ENCODE measurements at places on chromosomes 3 and 15.
A peak's percentile ranks its signal among the peaks of the same experiment; 100 is the strongest.

DNA sequence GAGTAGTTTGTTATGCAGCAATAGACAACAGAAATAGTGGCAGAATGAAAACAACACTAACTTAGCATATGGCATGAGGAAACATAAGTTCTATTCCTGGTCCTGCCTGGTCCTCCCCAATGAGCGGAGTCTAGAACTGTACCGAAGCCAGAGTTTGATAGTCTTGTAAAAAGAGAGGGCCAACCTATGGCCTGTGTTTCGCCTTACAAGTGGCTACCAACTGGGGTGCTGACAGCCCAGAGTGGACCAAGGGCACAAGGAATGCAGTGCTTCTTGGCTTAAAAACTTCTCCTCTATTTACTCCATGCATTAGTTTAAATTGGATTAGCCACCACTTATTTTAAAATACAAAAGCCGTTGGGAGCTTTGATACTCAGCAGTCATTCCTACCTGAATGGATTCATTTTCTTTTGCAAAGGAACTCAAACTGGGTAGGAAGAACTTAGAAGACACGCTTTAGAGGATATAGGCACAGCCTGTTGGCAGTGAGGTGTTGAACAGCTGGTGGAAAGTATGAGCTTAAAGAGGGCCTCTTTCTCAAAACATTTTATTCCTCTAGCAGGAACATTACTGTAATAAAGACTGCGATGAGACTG is 302.9 kb downstream of the PLCL2 start:
- no peak for DNase-seq

GRCh38 chr3:168828536-168828935 is 732.8 kb upstream of the GOLIM4 start:
- no peak for DNase-seq

GRCh38 chr15:43218908-43219706 is 1.7 kb downstream of the EPB42 start:
- DNase-seq: no peak

DNA sequence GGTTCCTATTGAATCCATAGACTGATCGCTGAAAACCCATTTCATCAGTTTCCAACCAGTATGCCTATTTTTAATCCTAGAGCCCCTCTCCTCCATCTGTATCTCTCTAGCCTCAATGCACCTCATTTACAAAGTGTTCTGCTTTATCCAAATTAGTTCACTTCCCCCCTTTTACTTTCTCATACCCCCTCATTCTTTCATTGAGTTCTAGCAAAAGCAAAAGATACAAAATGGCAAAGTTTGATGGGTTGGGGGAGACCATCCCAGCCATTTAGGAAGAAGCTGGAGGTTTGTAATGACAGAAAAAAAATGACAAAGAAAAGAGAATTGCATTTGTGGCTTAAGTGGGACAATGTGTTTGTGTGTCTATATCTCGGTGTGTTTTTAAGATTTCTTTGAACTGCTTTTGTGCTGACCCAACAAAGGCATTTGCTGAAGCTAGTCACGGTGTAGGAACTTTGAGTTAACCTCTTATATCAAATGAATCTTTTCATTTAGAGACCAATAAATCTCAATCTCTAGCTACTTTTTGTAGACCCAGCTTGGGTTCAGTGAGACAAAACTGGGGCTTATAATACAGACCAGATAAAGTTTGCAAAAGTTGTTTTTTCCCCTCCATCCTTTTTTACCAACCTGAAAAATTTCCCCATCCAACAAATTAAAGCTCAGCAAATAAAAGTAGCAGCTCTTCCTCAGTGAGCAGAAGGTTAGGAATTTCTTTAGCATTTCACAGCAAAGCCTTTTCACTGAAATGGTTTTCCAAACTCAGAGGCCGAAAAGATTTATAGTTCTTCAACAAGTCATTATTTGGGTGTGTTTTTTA is 18.7 kb downstream of the NR2F2 start:
- DNase-seq: no peak

DNA sequence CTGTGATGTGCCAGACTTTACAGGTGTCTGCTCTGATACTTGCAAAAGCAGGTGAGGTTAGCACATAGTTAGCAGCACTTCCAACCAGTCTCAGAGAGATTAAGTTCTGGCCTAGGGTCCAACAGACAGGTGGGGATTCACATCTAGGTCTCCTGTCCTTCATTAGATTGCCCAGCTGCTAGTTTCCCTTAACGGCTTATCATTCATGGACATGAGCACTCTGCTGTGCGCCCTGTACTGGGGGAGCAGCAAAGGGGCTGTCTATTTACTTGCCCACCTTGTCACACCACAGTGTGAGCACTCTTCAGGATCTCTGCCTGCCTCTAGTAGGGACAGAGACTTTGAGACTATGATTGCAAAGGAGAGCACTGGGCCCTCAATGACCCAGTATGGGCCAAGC is 8.7 kb downstream of the SPSB4 start:
- DNase-seq: no peak

GRCh38 chr3:112297714-112298113 is 3.7 kb upstream of the SLC9C1 start:
- no peak for DNase-seq

DNA sequence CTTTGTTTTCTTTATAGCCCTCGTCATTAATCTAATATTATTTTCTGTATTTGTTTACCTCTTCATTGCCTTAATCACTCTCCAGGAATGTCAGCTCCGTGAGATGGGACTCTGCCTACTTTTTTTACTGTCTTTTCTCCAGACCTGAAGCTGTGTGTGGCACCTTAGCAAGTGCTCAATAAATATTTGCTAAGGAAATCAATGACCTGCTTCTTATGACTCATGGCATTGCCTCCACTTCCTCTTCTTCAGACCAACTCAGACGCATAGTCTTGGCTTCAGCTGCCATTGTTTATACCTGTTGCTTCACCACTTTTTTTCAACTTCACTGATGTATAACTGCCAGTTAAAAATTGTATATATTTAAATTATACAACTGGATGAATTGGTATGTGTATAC is 218.5 kb upstream of the CMC1 start:
- no peak for DNase-seq

GRCh38 chr3:125645616-125646015 is 50.3 kb upstream of the OSBPL11 start:
- no peak for DNase-seq

DNA sequence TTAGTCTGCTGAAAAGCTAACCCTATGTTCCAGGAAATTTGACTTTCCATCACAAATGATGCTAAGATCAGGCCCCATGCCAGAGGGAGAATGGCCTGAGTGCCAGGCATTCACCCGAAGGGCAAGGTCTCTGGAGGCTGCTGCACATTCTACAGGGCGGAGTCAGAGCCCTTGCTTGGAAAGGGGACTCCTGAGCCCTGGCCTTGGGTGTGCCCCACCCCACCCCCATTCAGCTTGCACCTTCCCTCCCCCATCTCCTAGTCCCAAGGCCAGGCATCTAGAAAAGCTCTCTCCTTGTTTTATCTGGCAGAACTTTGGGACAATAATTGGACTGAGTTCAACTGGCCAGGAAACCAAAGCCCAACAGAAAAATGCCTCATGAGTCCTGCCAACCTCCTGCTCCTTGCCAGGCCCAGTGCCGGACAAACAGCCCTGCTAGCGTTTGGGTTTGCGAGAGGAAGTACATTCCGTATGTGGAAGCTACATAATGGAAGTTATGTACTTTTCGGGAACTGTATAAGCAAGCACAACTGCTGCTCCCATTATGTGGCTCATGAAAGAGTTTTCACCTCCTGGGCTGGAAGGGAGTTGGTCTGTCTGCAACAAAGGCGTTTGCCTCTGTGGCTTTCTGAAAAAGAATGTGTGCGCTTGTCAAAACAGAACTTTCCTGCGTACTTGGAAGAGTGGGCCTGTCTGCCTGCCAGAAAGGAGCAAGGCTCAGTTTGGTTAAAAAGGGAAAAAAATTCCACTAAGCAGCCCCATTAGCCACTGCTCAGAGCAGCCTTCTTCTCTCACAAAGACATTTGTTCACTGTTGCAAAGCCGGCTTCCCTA is 321.5 kb upstream of the CTNNB1 start:
- no peak for DNase-seq

GRCh38 chr3:108489776-108490175 is 20.6 kb downstream of the MYH15 start:
- DNase-seq: no peak

DNA sequence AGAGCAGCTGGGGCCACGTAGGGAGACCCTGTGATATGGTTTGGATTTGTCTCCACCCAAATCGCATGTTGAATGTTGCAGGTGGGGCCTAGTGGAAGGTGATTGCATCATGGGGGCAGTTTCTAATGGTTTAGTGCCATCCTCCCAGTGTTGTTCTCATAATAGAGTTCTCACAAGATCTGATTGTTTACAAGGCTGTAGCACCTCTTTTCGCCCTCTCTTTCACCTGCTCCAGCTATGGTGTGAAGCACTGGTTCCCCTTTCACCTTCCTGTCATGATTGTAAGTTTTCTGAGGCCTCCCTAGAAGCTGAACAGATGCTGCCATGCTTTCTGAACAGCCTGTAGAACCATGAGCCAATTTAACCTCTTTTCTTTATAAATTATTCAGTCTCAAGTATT is 198.9 kb upstream of the CBLB start:
- no peak for DNase-seq

DNA sequence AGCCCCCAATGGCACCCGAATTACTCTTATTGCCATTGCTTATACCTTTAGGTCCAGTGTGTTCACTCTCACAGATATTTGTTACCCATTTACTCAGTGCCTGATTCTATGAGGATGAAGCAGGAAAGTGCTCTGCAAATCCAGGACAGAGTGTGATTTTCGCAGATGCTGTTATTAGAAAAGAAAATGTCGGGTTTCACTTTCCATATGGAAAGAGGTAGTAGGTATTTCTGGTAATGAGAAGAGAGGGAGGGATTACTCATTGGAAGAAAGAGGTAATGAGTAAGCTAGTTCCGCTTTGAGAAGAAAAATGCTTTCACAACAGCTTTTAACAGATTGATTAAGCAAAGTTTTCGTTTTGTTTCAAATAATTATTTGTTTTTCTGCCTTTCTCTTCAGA is 336.3 kb upstream of the CFAP20DC start:
- DNase-seq: no peak

GRCh38 chr15:93121973-93122910 is 33.2 kb upstream of the RGMA start:
- DNase-seq: no peak

GRCh38 chr15:42373274-42373673 is 14.0 kb downstream of the CAPN3 start:
- no peak for DNase-seq

- DNase-seq: peak; percentile 91
These were observed 36.2 kb upstream of the LDHAL6B start for GRCh38 chr15:59170295-59171066.

DNA sequence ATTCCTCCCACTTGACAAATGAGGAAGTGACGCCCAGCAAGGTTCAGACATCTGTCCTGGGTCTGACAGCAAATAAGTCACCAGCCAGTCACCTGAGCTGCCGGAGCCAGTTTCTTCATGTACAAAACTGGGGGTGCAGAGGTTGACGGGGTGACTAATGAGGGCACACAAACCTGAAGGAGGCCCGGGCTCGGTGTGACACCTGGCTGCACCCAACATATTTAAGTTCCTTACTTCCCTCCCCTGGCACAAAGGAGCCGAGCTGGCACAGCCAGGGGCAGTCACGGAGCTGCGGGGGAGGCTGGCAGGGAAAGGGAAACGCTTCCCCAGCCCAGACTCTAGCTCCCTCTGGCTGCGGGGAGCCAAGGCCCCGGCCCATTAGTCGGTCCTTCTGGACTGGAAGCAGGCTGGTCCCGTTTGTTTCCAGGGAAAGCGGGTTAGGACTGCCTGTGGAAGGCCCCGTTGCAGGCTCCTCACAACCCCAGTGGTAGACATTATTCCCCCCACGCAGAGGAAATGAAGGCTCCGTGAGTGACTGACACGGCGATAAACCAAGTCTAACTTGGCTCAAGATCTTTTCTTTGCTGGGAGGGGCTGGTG is 2.3 kb downstream of the FBXL22 start:
- DNase-seq: no peak

DNA sequence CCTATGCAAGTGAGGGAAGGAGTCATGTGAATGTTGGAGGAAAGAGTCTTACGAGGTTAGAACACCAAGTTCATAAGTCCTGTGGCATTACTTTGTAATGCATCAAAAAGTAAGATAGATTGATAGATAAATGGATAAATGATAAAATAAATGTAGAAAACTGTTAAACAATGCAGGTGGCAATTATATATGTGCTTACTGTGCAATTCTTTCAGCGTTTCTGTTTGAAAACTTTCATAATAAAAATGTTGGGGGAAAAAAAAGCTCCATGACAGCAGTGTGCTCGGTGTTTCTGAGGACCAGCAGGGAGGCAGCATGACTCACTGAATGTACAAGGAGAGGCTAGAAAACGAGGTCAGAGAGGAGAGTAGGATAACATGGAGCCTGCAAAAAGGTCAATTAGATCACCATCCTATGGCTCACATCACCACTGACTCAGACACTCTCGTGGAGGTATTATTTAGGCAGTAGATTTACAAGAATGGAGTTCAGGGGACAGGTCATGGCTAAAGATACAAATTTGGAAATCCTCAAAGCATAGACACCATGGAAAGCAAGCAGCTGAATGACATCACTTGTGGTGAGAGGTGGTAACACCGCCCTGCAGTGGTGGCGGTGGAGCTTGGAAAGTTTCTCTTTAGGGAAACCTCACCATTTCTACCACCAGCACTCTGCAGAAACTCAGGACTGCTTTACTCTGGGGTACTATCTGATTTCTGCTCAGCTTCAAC is 219.8 kb downstream of the CTNNB1 start:
- DNase-seq: no peak

GRCh38 chr3:182116386-182116785 is 404.7 kb downstream of the SOX2 start:
- no peak for DNase-seq

DNA sequence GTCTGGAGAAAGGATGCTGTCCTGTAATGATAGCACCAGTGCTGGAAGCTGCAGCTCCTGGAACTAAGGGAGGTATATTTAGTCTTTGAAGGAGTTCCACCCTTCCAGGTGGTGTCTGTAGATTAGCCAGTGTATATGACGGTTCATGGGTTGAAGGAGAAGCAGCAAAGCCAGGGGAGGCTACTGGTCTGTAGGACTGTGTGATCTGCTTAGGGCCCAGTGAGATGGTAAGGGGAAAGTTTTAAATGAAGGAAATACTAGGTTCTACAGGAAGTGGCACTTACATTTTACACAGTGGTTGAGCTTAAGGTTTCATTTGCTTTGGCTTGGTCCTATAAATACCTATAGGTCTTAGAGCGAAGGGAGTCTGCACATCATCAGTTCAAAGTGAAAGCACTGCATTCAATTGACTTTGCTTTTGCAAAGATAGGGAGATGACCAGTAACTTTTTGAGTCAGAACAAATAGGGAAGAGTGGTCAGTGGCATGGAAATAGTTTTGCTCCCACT is 5.6 kb downstream of the SLC25A38 start:
- DNase-seq: no peak

DNA sequence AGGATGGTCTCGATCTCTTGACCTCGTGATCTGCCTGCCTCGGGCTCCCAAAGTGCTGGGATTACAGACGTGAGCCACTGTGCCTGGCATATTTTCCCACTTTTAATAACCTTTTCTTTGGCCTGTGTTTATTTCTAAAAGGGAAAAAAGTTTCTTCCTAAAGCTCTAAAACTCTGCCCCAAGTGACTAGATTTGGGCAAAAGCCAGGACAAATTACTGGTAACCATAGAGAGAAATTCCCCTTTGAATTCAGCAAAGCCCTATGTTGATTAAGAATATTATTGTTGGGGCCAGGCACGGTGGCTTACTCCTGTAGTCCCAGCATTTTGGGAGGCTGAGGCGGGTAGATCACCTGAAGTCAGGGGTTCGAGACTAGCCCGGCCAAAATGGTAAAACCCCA is 11.5 kb upstream of the TRPM7 start:
- DNase-seq: no peak

GRCh38 chr15:70382762-70383458 is 285.2 kb upstream of the TLE3 start:
- DNase-seq: no peak

GRCh38 chr3:45409921-45410320 is 21.5 kb downstream of the LARS2 start:
- no peak for DNase-seq

Measured in BJ (cell line).